Fibroblast of mammary gland (primary cell): ENCODE measurements at places on chromosomes 16 and 17.

GRCh38 chr17:11855306-11855705 lies 142.0 kb downstream of the ZNF18 start:
- no peak for DNase-seq

- no peak for DNase-seq
Observed at GRCh38 chr16:83588070-83588469, 219.7 kb upstream of the HSBP1 start.

GRCh38 chr16:62701426-62701825 lies 665.2 kb upstream of the CDH8 start:
- DNase-seq = no peak

GRCh38 chr17:41131979-41132378 lies 8.0 kb upstream of the KRTAP4-12 start:
- peak; percentile 19 for DNase-seq

- DNase-seq = no peak
Observed at GRCh38 chr16:78519896-78520295, 420.4 kb downstream of the WWOX start.

GRCh38 chr17:33657181-33657580 lies 364.1 kb upstream of the ASIC2 start:
- no peak for DNase-seq

DNA sequence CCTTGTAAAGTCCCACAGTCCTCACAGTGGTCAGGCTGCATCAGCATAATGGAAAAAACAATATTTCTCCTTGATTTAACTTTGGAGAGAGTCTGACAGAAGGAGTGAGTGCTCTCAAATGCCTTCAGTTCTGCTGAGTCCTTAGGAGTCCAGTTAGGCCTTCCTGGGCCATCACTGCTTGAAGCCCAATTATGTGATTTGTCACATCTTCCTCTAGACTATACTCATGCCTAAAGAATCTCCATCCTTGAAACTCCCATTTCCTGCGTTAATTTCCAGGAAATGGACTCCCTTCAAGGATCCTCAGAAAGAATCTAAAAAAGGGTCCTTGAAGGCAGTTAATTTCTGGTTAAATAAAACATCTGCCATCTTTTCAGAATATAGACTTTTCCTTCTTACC lies 52.8 kb downstream of the SLFN5 start:
- DNase-seq = peak; percentile 24

- no peak for DNase-seq
Observed at GRCh38 chr17:2876467-2876866, 80.2 kb downstream of the RAP1GAP2 start.

DNA sequence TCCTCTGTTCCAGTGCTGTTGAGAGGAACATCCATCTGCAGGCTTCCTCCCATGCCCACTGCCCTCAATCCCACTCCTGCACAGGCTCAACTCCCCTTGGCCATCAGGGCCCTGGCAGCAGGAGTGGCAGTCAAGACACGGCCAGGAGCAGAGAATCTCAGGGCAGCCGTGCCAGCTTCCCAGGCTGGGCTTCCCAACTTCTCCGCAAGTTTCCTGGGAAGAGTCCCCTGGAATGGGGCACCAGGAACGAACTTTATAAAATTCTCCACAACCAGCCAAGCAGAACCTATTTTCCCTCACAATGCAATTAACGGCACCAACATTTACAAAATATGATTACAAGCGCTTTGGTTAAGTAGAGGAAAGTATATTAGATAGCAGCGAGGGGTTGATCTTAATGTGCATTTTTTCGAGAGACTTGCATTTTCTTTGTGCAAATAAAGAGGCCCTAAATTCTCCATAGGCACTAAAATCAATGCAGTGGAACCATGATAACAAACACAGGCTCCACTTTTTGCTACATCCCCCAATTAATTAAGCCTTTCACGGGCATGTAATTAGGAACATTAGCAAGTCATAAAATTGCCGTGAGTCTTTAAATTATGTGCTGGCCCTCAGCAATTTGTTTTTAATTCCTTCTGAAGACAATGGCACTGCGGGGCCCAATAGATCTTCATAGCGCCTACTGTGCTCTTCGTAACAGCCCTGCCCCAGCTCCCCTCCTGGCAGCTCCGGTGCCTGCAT lies 99.9 kb upstream of the LHX1 start:
- DNase-seq = no peak

DNA sequence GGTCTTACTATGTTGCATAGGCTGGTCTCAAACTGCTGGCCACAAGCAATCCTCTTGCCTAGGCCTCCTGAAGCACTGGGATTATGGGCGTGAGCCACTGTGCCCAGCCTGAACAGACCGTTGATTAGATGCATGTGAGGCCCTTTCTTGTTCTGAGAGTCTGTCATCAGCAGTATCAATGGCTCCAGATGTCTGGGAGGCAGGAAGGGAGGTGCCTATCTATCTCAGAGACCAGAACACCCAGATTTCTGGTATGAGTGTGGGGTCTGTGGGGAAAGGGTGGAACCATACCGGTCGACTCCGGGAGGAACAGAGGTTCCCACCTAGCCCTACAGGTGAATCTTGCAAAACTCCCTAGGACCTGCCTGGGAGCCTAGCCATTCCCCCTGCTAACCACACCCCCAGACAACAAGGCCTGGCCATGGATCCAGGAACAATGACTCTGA lies 71.7 kb downstream of the PRKCB start:
- no peak for DNase-seq
